ENCODE measurements at places on chromosomes 2 and 18. TPM values are rescaled to one million over a fixed set of nuclear protein-coding genes. Genes with fewer than 3 reads are reported as not detected.
A peak's percentile ranks its signal among the peaks of the same experiment; 100 is the strongest.

DNA sequence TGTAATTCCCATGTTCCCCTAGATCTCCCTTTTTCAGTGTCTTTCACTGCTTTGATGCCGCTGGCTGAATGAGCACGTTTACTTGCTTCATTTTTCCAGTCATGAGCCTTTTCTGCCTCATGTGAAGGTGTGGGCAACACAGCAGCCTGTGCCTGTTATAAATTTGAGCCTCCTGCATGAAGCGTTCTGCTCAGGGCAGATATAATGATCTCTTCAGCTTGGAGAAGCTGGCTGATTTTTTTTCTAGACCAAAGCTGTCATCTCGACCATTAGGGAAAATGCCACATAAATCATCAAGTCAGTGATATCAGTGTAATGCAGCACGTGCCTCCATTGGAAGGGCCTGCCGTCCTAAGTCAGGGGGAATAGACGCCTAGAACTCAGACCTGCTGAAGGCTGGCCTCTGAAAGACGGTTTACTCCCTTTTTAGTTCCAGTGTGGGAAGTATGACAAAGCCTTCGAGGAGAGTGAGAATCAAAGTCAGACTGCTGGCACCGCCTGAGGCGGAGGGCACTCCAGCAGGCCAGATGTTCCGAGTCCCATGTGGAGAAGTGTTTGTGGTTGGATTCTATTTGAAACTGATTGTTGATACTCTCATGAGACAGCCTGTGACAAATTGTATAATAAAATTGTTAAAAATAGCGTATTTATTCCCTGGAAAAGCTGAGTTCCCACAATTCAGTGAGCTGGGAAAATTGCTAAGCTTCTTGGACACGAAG, 196.5 kb downstream of the MYO1B start:
- no peak for DNase-seq

- peak; percentile 84 for DNase-seq
Observed at GRCh38 chr18:61400716-61401115, 67.5 kb downstream of the CDH20 start.

- DNase-seq, result peak; percentile 46
Observed at GRCh38 chr18:29271501-29271900, 1094.6 kb upstream of the CDH2 start.

DNA sequence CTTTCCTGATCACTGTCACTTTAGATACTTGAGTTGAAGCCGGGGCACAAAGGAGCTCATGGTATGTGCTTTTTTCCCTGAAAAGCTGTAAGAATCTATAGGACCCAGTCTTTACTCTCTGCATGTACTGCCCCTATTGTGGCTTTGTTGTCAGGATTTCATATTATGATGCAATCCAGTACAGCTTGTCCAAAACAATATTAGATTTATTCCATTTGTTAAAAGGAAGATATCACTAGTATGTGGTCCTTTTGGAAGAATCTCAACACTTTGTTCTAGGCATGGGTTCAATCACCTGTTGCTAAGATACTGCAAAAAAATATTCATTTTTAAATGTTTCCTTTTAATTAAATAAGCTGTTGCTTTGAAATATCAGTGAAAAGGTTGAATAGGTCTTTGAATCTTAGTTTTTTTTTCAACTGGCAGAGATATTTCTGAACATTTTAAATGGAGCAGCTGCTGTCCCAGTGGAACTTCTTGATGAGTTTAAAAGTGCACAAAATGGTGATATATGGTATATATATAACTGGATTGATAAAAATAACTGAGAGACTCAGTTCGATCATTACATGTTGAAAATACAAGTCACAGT, 256.6 kb upstream of the NT5C1B start:
- no peak for DNase-seq

GRCh38 chr2:236180831-236181453, 12.8 kb upstream of the GBX2 start:
- DNase-seq, result peak; percentile 41

DNA sequence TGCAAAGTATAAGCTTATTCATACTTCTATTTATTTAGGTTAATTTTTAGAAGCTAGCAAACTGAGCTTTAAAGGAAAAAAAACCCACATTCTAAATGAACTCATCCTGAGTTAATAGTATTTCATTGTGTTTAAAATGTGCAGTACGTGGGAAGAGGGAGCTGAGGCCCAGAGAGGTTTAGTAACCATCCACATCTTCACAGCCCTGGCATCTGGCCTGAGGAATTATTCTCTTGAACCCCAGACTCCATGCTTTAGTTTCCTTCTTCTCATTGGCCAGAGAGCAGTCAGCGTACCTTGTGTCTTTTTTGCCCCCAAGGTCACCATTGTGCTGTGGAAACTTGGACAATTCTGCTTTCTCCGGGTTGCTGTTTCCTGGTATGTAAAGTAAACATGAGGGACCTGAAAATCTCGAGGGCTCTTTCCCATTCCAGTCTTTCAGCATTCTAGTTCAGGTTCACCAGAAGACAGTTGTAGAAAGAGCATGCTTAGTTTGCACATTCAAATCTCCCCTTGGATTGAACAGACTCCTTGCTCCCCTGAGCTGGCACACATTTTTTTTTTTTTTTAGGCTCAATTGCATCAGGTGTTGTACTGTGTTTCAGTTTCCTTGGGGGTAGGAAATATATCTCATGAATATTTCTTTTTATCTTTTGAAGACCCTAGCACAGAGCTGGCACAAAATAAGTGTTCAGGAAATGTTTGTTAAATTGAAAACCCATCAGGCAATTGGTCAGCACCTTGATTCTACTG, 81.4 kb downstream of the MYCN start:
- no peak for DNase-seq

CCDC148 gene
- total RNA-seq, result 2.4 TPM

ACKR3 gene
- total RNA-seq, result 88.3 TPM

Data from astrocyte (in vitro differentiated cells and primary cell).